ENCODE measurements at places on chromosomes 4 and X.
A peak's percentile ranks its signal among the peaks of the same experiment; 100 is the strongest.

DNA sequence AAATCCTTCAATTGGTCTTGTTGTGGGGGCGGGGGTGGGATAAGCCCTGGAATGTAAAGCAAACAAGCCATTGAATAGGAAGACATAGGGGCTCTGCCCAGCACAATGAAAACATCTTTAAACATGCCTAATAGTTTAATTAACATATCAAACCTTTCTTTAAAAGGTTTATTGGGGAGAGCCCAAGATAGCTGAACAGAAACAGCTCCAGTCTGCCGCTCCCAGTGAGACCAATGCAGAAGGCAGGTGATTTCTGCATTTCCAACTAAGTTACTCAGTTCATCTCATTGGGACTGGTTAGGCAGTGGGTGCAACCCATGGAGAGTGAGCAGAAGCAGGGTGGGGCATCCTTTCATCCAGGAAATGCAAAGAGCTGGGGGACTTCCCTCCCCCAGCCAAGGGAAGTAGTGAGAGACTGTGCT lies 327.2 kb upstream of the CNKSR2 start:
- no peak for DNase-seq

GRCh38 chr4:53818104-53818503 lies 226.8 kb upstream of the LNX1 start:
- no peak for DNase-seq

- DNase-seq = no peak
Observed at GRCh38 chr4:134045411-134045810, 156.2 kb downstream of the PABPC4L start.

- peak; percentile 15 for DNase-seq
Observed at GRCh38 chrX:55056820-55057674, 17.8 kb upstream of the PAGE2B start.

- DNase-seq = no peak
Observed at GRCh38 chrX:123990602-123991001, 29.1 kb downstream of the STAG2 start.

GRCh38 chr4:156036496-156036895 lies 82.8 kb upstream of the CTSO start:
- DNase-seq = no peak

DNA sequence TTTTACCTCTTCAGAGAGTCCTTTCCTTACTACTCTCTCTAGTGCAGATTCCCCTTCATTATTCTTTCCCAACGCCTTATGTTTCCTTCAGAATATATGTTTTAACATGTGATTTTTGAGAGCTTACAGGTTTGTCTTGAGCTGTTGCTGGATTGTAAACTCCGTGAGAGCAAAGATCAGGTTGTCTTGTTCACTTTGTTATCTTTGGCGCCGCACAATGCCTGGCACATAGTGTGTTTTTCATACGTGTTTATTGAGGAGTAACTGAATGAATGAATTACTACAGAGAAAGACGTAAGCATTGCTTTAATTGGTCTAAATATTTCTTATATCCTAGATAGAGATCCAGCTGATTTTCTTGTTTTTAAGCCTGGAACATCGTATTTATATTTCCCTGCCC lies 80.5 kb upstream of the SLC4A4 start:
- DNase-seq = no peak

GRCh38 chr4:32789026-32789608 lies 2068.9 kb downstream of the PCDH7 start:
- no peak for DNase-seq

DNA sequence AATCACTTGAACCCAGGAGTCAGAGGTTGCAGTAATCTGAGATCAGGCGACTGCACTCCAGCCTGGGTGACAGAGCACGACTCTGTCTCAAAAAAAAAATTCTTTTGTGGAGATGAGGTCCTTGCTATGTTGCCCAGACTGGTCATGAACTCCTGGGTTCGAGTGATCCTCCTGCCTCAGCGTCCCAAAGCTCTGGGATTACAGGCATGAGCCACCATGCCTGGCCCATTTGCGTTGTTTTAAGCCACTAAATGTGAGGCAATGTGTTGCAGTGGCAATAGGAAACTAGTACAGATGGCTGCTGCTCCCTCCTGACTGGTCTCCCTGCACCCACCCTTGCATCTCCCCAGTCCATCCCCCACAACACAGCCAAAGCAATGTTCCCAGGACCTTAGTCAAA lies 40.0 kb upstream of the APLN start:
- DNase-seq = no peak

- DNase-seq = peak; percentile 24
Observed at GRCh38 chrX:150508451-150509367, 59.7 kb upstream of the MTM1 start.

DNA sequence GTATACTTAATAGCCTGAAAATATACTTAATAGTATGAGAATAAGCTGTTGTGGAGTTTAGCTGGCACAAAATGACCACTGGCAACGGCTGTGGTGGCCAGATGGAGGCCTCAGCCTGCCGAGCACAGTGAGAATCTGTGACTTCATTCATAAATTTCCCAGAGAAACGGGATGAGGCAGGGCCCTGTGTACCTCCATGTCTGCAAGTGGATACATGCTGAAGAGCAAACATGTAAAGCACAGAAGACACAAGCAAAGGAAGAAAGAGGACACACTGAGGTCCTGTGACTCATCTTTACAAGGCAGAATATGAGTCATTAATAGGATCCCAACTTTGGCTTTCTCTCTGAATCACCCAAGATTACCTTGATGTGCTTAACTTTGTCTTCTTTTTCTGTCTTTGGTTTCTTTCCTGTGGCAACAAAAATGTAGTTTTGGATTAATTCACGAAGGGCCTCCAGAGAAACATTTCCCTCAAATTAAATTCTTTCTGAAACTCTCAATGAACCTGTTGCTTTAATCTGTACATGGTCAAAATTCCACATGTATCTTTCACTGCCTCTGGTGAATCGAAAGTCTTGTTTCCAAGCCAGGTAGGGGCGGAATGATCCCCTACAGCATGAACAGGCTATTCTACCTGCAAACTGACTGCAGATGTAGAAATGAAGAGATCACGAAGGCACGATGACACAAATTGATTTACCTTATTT lies 56.4 kb downstream of the IRF2 start:
- DNase-seq = no peak

- no peak for DNase-seq
Observed at GRCh38 chr4:175983636-175984035, 82.0 kb upstream of the WDR17 start.

DNA sequence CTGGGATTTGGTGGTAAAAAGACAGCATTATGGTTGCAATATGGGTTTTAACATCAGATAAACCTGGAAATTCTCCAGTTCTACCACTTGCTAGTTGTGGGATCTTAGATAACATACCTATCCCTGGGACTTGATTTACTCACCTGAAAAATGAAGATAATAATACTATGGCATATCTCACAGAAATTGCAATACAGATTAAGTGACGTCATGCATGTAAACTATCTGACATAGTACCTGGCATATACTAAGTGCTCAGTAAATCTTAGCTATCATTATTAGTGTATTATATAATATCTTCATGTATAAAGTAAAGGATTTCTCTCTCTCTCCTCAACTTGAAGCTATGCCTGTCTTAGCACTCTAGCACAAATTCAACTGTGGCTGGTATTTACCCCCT lies 192.5 kb downstream of the PCDH19 start:
- no peak for DNase-seq

DNA sequence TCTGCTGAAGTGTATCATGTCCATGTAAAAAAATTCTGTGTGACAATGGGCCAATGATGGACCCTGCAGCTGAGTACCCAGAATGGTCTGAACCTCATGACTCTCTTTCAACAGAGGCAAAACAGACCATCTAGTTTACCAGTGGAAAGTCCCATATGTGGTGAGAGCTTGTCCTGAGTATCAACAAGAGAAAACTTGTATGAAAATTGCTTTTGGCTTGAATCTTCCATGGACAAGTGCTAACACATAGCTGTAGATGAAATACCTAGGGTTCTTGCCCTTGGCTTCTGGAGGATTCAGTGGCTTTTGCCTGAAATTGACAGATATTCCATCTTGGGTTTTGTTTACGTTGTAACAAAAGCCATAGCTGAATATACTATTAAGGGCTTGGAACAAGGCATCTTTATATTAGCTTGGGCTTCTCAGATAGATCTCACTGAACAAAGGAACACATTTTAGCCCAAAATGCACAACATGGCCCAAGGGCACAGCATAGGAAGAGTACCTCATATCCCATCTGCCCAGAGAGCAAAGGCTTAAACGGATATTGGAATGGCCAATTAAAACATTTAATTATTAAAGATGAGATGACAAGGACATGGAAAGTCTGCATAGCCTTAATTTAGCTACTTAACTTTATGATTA lies 128.5 kb upstream of the HPGD start:
- DNase-seq = no peak

- no peak for DNase-seq
Observed at GRCh38 chr4:109916027-109916409, 3.3 kb downstream of the EGF start.

GRCh38 chr4:30586850-30587249 lies 133.3 kb upstream of the PCDH7 start:
- no peak for DNase-seq

Data from dermis microvascular lymphatic vessel endothelial cell (primary cell).